Spleen (tissue), 13 donors: ENCODE measurements at places on chromosomes 4 and X.

DNA sequence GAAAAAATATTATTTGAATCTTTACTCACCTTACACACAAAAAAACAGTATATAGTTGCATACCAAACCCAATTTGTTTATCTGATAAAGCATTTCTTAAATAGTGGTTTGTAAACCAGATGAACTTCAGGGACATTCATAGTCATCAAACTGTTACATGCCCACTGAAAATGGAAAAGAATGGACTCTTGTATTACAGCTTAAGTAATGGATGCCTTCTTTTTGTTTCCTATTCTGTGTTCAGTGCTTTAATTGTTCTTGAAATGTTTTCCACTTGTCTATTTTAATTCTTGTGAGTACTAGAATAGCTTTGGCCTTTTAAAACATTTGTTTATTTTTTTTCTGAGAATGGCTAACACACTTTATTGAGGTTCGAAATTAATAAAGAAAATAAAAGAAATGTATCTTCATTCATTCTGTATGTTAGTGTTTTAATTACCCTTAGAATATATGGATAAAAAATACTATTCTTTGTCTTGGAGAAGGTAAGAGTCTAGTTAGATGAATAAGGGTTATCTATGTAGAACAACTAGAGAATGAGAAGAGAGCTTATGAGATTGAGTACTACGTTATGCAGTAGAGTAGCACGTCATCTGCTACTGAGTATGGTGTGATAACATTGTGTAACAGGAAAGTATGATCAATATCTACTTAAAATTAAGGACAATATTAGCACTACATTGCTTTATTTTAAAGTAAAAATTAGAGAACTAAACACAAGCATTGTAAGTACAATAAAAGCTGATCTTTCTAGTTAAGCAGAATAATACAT, 9.9 kb downstream of the CPEB2 start:
- DNase-seq = no peak

DNA sequence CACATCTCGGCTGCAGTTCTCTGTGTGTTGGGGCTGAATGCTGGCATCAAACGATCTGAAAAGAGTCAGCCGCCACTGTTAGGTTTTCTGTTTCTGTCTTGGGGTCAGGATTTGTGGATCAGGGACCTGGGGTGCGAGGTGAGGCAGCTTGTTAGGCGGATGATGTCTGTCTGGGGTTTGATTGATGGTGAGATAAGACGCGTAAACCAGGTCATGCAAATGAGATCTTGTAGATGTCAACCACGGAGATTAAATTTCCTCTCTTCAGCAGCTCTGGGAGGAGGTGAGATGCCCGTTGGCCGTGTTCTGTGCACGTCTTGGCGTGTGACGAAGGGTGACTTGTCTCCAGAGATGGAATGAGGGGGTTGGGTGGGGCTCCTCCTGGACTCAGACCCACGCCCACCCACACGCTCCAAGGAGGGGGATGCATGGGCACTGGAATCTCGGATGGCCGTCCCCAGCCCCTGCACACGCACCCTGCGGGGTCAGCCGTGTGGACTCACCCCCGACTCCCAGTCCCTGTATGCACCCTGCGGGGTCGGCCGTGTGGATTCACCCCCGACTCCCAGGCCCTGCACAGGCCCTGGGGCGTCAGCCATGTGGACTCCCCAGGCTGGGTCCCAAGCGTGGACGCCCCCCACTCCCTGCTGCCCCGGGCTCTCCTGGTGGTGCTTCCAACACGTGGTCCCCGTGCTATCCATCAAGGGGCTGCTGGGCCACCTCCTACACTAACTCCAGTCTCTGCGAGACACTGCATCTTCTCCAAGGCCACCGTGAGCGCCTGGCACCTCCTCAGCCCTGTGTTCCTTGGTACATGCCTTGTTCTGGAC, 16.0 kb upstream of the UVSSA start:
- peak; percentile 72 for DNase-seq

DNA sequence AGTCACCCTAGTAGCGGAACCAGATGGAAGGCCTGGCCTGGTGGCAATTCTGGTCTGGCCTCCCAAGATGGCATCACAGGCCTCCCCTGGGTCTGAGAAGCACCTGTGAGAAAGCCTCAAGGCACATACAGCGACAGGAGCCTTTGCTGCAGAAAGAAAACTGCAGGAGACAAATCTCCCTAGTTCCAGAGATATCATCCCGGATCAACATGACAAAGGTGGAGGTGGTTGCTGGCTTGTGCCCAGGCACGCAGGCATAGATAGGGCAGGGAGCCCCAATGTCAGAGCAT, 93.6 kb downstream of the BCOR start:
- DNase-seq = no peak

- DNase-seq = no peak
Observed at GRCh38 chr4:143355540-143356217, 19.0 kb downstream of the GAB1 start.

GRCh38 chr4:75565481-75565880, 9.6 kb downstream of the ODAPH start:
- DNase-seq = no peak

GRCh38 chr4:144565527-144566195, 80.3 kb upstream of the HHIP start:
- DNase-seq = no peak

DNA sequence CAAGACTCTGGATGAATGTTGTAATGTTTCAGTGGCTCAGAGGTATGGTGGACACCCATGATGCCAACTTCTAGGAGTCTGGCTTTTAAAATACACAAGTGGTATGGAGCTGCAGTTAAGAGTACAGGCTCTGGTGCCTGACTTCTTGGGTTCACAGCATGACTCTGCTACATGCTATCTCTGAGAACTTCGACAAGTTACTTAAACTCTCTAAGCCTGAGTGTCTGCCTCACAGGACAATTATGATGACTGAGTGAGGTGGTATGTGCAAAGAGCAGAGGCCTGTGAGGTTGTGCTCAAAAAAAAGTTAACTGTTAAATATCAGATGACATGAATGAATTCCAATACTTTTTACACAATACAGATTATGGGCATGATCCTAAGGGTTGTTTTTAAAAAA, 90.9 kb upstream of the SRD5A3 start:
- DNase-seq = no peak

DNA sequence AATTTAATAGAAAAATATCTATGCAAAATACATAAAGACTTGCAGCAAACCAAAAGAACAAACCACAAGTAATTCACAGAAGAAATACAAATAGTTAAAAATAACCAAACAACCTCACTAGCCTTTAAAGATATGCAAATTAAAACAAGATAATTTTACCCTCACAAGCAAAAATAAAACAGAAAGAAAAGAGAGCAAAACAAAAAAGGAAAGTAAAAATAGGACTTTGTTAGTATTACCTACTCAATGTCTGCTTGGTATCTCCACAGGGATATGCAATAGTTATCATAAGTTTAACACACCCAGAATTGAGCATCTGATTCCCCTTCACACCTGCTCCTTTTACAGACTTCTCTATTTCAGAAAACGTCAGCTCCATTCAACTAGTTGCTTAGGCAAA, 737.5 kb upstream of the MAGEB2 start:
- no peak for DNase-seq

DNA sequence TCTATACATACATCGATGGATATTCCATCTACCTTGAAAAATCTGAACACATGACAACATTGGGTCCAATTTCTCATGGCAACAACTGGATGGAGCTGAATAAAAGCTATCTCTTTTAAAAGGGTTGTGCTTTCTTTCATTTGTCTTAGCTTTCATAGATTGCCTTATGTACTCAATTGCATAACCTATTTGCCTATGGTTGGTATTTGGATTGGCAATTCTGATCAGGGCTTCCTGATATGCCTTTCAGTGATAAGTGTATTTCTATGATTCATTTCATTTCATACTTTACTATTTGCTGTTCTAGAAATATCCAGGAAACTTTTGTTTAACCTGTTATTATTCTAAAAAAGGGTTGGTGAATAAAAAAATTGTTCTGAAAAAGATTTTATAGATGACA, 509.9 kb downstream of the GRXCR1 start:
- DNase-seq = no peak

- no peak for DNase-seq
Observed at GRCh38 chrX:7582191-7582590, 260.8 kb upstream of the VCX start.

DNA sequence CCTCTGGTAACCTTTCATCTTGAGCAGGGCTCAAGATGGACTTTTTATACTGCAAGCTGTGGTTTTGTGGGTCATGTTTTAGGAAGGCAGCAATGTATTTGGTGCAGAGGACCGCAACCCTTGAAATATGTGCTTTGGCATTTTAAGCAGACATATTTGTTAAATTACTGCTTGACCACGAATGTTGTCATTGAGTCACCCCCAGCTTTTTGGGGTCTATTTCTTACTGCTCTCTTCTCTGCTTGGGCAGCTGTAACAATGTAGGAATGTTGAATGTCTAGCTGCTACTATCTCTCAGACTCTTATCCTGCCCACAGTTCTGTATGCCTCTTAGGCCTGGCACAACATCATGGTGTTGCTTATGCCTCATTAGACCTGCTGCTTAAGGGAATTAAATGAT, 6.0 kb downstream of the RBPJ start:
- no peak for DNase-seq

DNA sequence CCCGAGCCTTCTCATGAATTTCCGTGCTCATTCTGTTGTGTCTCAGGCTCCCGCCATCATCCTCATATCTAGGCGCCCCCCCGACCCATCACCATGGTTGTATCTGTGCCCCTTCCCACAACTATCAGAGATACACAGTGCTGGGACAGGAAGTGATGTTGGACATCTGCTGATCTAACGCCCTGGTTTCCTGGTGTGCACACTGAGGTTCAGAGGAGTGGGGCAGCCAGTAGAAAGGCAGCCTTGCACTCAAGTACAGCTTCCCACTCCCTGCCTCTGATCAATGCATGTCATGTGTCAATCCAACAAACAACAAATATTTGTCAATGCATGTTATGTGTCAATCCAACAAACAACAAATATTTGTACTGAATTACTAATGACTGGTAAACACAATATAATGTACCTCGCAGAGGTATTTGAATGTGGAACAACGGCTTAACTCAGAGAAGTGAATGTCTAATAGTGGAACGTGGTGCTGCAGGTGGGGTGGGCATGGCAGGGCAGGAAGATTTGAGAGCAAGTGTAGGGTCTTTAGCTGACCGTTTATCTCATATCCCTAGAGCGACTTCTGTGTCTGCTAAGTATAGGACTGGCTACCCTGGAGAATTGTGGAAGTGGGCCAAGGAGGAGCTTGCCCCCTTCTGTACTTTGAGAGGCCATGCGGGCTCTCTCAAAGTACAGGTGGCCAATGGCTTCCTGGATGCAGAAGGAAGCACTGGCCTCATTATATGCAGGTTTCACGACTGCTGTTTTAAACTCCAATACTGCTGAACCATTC, 10.3 kb upstream of the SEL1L3 start:
- DNase-seq = no peak

DNA sequence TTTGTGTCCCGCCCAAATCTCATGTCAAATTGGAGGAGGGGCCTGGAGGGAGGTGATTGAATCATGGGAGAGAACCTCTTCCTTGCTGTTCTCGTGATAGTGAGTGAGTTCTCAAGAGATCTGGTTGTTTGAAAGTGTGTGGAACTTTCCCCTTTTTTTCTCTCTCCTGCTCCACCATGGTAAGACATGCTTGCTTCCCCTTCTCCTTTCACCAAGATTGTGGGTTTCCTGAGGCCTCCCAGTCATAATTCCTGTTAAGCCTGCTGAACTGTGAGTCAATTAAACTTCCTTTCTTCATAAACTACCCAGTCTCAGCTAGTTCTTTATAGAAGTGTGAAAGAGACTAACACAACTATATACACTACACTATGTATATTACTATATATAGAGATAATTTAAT, 697.8 kb upstream of the HS3ST1 start:
- no peak for DNase-seq

GRCh38 chrX:79107891-79108718, 36.4 kb upstream of the GPR174 start:
- no peak for DNase-seq

DNA sequence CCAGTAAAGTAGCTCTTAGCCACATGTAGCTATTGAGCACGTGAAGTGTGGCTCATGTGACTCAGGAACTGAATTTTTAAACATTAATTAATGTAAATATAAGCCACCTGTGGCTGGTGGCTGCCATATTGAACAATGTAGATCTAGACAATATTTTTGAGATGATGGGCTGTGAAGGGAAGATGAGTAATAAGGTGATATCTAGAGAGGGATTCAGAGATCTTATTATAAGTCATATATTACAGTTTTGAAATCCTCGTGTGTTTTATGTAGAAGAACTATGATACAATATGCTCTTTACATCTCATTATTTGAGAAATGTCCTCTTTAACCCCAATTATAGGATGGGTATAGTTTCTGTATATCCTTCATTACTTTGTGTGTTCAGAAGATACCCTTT, 5.6 kb downstream of the GAR1 start:
- no peak for DNase-seq

- DNase-seq = no peak
Observed at GRCh38 chr4:184477201-184477999, 3.0 kb upstream of the IRF2 start.

DNA sequence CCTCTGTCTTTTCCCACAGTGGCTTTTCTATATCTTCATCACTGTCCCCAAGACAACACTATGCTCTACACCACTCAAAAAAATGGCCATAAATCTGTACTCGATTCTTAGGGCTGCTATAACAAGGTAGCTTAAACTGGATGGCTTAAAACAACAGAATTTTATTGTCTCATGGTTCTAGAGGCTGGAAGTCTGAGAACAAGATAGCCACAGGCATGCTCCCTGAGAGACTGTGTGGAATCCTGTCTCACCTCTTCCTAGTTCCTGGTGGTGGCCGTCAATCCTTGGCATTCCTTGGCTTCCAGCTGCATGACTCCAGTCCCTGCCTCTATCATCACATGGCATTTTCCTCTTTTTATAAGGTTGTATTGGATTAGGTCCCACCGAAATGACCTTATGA, 70.7 kb upstream of the DCLK2 start:
- DNase-seq = no peak

GRCh38 chr4:1317177-1318045, 27.7 kb downstream of the MAEA start:
- DNase-seq = peak; percentile 51

- no peak for DNase-seq
Observed at GRCh38 chr4:47736555-47736954, 101.3 kb downstream of the CORIN start.

DNA sequence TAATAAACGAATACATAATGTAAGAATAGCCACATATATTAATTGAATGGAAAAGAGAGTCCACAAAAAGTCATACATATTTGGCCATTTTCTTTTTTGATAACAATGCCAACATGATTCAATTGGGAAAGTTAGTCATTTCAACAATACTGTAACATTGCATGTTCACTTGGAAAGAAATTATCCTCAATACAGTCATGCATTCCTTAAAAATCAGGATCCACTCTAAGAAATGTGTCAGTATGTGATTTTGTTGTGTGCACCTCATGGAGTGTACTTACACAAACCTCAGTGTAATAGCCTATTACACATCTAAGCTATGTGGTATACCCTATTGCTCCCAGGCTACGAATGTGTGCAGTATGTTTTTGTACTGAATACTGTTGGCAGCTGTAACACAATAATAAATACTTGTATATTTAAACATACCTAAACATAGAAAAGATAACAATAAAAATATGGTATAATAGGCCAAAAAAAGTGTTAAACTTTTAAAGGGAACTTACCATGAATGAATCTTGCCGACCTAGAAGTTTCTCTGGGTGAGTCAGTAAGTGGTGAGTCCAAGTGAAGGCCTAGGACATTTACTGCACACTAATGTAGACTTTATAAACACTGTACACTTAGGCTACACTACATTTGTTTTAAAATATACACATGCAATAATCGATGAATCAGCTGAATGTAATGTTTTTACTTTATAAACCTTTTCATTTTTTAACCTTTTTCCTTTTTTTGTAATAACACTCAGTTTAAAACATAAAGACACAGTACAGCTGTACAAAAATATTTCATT, 806.8 kb downstream of the PCDH18 start:
- DNase-seq = no peak
